ENCODE measurements at places on chromosomes 12 and 14.

- DNase-seq: no peak
These were observed 24.6 kb upstream of the APOF start for GRCh38 chr12:56387152-56387736.

DNA sequence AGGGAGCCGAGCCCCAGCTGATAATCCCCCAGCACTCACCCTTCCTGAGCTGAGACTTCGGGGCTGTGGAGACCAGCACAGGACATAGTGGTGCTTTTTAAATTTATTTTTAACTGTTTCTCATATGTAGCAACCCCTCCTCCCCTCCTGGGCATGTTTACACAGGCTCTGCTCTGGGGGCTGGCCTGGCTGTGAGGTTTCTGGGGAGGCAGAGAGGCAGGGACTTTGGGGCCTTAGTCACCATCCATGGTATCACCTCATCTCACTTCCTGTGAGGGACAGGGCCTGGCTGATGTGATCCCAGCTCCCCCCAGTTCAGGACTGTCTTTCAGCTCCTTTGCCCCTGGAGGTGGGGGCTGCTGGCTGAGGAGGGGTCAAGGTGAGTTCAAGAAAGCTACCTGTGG, 20.4 kb downstream of the VASH1 start:
- DNase-seq: no peak

GRCh38 chr12:7970475-7971252, 34.7 kb upstream of the SLC2A3 start:
- DNase-seq: peak; percentile 94

- DNase-seq: no peak
These were observed 25.8 kb upstream of the PHLDA1 start for GRCh38 chr12:76057326-76057725.

GRCh38 chr12:20039562-20039961, 328.8 kb upstream of the PDE3A start:
- DNase-seq: no peak

DNA sequence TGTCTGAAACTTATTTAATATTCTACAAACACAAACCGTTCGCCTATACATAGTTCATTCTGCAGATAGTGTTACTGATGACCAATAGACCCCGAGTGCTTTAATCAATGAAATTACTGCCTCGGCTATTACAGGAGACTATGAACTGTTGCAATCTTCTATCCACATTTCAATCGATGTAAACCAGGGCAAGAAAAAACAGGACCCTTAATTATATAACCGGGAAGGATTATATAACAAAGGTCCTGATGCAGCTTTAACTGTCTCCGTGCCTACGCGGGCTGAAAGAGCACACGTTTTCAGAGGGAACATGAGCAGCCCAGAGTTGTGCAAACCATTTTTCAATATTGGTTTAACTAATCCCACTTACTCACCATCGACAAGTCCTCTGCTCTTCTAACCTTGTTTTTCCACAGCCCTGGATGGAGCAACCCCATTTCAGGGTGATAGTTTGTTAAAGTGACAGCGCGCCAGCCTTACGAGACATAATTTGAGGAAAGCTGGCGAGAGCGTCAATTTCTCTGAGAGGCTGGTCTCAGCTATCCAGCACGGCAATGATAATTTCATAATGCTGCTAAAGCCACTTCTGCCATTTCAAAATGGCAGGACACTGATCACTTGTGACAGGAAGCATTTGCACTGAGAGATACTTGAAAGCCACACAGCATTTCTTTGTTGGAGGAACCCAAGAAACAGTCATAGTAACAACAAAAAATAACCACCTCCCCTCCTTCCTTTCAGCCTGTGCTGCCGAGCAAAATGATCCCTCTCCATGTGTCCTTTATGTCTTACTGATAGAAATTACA, 184.6 kb downstream of the FOXN3 start:
- DNase-seq: no peak

GRCh38 chr12:67424784-67425183, 155.6 kb downstream of the CAND1 start:
- no peak for DNase-seq

GRCh38 chr12:54937376-54937775, 47.2 kb downstream of the TESPA1 start:
- no peak for DNase-seq

GRCh38 chr12:92558215-92558773, 144.5 kb upstream of the PLEKHG7 start:
- DNase-seq: no peak

GRCh38 chr12:114995891-114996290, 311.9 kb upstream of the TBX3 start:
- no peak for DNase-seq

DNA sequence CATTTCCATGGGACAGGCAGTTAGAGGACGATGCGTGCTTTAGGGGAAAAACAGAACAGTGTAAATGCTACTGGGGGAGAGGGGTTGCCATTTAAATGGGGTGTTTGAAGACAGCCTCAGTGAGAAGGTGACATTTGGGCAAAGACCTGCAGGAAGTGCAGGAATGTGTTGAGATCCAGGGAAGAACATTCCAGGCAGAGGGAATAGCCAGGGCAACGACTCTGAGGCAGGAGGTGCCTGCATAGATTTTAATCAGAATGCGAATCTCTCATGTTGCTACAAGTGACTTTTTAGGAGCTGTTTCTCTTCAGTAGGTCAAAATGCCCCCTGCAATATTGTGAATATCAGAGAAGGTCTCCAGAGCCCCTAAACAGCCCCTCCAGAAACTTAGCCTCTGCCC, 7.6 kb upstream of the SCARB1 start:
- no peak for DNase-seq

DNA sequence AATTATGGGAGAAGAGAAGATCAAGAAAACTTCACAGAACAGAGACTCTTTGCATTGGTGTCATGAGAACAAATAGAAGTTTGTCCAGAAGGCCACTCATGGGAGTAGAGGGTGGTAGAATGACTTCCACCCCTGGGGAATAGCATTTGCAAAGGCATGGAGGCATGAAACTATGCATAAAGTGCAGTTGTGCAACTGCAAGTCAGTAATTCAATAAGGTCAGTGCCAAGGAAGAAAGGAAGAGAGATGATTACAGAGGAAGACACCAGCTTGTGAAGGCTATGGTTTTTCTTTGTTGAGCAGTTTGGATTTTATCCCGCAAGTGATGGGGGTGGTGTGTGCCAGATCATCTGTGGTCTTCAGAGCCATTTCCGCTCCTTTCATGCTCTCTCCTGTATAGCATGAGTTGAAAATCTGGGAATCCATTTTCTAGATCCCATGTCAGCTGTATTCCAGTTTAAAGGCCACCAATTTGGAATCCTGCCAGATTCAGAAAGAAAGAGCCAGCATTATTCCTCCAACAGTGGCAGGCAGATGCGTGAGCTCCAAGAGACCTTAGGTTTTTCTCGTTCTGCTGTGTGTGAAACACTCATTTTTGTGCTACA, 67.6 kb upstream of the GRIN2B start:
- DNase-seq: no peak

All from Right ventricle myocardium superior (tissue), 1 donor.